ENCODE measurements at places on chromosomes 4 and X. TPM values are rescaled to one million over a fixed set of nuclear protein-coding genes. Genes with fewer than 3 reads are reported as not detected.

Gene SPARCL1
- polyA plus RNA-seq, result 179 TPM

- H3K4me1 ChIP-seq, result no peaks in the 10 kb centered on the region
- no peak overlapping the region for H3K4me3 ChIP-seq
- no peak overlapping the region for H3K27ac ChIP-seq
- DNase-seq, result no peak
- H3K27me3 ChIP-seq, result no peaks in the 10 kb centered on the region
- no peaks in the 10 kb centered on the region for H3K36me3 ChIP-seq
Observed at GRCh38 chrX:14095702-14096101, 66.0 kb upstream of the GEMIN8 start.

GRCh38 chr4:3705236-3705987 lies 60.8 kb upstream of the ADRA2C start:
- no peak for DNase-seq
- peaks cover 75% of the 10 kb centered on the region for H3K27me3 ChIP-seq
- H3K4me1 ChIP-seq, result peaks cover 9% of the 10 kb centered on the region

- H3K4me1 ChIP-seq, result no peaks in the 10 kb centered on the region
- H3K36me3 ChIP-seq, result no peaks in the 10 kb centered on the region
- no peaks in the 10 kb centered on the region for H3K27me3 ChIP-seq
- no peak overlapping the region for H3K4me3 ChIP-seq
Observed at GRCh38 chr4:11966782-11967181, 538.1 kb upstream of the HS3ST1 start.

- H3K27me3 ChIP-seq, result no peaks in the 10 kb centered on the region
- no peak overlapping the region for H3K4me3 ChIP-seq
- H3K27ac ChIP-seq, result no peak overlapping the region
Observed at GRCh38 chr4:7989654-7990053, 50.0 kb upstream of the AFAP1 start.

Gene EBP
- 128 TPM for polyA plus RNA-seq

DNA sequence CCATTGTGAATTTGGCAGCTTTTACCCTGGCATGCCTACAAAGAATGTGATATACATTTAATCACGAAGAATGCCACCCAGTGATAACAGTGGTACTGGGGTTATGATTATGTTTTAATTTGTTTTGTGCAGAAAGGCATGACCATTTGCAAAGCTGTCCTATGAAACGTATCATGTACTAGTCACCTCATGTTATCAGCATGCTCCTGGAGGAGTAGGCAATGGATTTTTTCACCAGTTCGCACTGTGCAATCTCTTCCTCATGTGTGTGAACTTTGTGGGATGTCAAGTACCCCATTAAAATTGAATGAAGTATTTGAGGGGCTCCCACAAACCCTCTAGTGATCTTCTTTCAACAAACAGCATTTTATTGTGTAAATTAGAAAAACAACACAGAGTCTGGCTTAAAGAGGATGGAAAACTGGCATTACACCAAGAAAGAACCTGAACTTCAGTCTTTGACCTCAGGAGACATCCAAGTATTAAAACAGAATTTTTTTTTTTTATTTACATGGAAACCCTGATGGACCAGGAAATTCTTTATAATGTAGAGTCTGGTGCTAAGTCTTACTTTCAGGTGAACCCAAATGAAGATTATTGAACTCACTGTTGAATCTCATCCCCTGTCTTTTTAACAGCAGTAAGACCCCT lies 200.6 kb upstream of the PGRMC2 start:
- no peak overlapping the region for H3K27ac ChIP-seq
- H3K4me3 ChIP-seq, result no peak overlapping the region
- DNase-seq, result no peak

Gene TCEAL6
- not detected for polyA plus RNA-seq

Gene CFAP99
- not detected for polyA plus RNA-seq

Gene ERVMER34-1
- polyA plus RNA-seq, result 1.3 TPM

GRCh38 chr4:108850219-108850649 lies 87.4 kb upstream of the ETNPPL start:
- no peak for DNase-seq
- no peaks in the 10 kb centered on the region for H3K4me1 ChIP-seq
- no peaks in the 10 kb centered on the region for H3K36me3 ChIP-seq
- no peaks in the 10 kb centered on the region for H3K27me3 ChIP-seq
- H3K27ac ChIP-seq, result no peak overlapping the region

Data from heart right ventricle (tissue), 16 donors.